ENCODE measurements at places on chromosomes 6 and 20.

- no peaks in the 10 kb centered on the region for H3K4me1 ChIP-seq
- peak overlapping the region; percentile 70 for H3K27ac ChIP-seq
- DNase-seq = no peak
These were observed 378 bp upstream of the LAMA2 start for GRCh38 chr6:128882560-128882959.

DNA sequence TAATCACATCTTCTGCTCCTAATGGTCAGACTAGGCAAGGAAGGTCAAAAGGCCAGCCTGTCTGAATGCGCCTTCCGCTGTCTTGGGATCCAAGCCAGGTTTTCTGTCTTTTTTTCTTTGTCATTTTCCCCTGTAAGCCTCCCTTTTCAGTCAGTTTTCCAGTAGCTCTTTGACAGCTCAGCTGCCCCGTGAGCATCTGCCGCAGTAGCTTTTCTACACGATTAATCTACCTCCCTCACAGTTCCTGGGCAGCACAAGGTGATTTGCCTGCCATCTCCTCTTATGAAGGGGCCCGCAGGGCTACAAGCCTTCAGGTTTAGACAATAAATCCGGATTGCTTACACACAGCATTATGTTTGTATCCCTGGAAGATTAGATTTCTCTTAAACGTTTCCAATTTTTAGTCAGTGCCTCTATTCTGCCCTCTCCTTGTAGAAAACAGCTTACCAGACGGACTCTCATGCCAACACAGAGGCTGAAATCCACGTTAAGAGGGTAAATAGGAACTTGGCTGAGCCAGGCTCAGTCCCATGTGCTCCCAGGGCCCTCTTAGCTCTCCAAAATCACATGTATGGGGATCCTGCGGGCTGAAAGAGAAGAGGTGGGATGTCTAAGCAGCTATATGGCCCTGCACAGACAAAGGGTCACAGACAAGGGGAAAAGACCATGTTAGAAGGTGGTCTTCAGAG lies 77.2 kb downstream of the LY86 start:
- no peak for DNase-seq
- no peak overlapping the region for H3K4me3 ChIP-seq
- H3K27ac ChIP-seq = no peak overlapping the region
- H3K36me3 ChIP-seq = no peaks in the 10 kb centered on the region

DNA sequence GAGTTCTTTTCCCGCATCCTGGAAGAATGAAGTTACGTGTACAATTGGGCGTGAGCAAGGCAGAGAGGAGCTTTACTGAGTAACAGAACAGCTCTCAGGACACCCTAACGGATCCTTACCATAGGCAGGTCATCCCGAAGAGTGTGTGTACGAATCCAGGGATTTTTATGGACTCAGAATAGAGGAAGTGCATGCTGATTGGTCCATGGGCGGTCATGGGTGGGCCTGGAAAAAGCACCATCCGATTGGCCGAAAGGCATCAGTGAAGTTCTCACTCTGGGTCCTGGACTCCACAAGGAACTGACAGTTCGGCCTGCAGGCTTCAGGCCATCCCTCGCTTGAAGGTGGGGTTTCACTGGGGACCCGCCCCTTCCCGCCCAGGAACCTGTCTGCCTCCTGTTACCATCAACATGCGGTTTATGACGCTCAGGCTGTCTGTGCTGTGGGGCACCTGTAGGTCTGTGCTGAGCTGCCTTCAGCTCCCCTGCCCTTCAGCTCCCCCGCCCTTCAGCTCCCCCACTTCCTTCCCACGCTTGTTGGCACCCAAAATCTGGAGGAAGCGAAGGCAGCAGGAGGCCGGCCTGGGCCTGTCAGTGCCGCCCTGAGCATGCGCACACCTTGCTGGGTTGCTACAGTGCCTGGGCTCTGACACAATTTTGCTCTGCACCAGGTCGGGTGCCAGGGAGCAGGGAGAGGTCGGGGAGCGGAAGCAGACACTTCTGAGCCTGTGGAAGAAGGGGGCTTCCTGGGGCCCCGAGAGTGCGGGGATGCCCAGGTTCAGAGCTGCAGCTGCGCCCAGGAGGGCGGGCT lies 57.9 kb upstream of the MANEA start:
- no peak overlapping the region for H3K27ac ChIP-seq
- no peaks in the 10 kb centered on the region for H3K36me3 ChIP-seq
- no peak for DNase-seq
- H3K4me1 ChIP-seq = no peaks in the 10 kb centered on the region
- no peaks in the 10 kb centered on the region for H3K27me3 ChIP-seq

DNA sequence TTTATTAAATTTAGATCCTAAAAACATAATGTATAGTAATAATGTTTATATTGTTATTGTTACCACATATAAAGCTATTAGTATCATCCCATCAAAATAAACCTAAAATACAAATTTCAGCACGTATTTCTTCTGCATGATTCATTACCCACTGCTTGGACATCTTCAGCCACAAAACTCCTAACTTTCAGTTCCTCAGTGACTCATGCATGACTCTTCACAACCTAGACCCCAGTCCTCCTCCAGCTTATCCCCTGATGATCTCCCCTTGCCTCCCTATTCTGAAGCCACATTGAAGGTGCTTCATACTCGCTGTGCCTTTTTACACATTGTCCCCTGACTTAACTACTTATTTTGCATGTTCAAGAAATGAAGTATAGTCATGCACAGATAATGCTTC lies 11.2 kb upstream of the GPRC6A start:
- no peak overlapping the region for H3K4me3 ChIP-seq
- H3K27me3 ChIP-seq = no peaks in the 10 kb centered on the region
- no peaks in the 10 kb centered on the region for H3K4me1 ChIP-seq
- no peak for DNase-seq

Measured in esophagus squamous epithelium (tissue), 5 donors.